ENCODE measurements at places on chromosomes 4 and X.

DNA sequence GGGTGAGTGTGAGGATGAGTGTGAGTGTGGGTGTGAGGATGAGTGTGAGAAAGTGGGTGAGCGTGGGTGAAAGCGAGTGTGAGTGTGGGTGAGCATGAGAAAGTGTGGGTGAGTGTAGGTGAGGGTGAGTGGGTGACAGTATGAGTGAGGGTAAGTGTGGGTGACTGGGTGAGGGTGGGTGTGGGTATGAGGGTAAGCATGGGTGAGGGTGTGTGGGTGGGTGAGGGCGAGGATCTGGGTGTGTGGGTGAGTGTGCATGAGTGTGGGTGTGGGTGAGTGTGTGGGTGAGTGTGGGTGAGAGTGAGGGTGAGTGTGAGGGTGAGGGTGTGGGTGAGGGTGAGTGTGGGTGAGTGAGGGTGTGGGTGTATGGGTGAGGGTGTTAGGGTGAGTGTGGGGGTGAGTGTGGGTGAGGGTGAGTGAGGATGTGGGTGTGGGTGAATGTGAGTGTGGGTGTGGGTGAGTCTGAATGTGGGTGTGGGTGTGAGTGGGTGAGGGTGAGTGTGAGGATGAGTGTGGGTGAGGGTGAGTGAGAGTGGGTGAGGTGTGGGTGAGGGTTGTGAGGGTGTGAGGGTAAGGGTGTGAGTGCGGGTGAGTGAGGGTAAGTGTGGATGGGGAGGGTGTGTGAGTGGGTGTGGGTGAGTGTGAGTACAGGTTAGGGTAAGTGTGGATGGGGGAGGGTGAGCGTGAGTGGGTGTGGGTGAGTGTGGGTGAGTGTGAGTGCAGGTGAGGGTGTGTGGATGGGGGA is 48.9 kb downstream of the ING2 start:
- DNase-seq = no peak

- DNase-seq = no peak
Observed at GRCh38 chr4:184384056-184384809, 90.1 kb downstream of the IRF2 start.

DNA sequence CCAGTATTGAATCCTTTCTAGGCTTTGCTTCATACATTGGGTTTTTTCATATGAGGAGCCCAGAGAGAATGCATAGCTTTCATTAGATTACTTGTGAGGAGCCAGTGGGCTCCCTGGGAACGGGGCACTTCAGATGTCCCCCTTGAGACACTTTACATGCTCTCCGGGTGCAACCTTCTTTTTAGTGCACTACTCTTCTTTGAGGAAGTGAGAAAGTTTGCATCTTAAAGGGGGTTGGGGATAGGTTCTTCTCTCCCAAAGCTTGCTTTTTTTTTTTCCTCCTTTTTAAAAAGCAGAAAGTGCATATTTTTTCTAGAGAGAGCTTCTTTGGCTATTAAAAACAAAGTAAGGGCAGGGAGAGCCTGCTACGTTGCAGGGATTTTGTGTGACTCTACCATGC is 4.3 kb downstream of the HADH start:
- no peak for DNase-seq

DNA sequence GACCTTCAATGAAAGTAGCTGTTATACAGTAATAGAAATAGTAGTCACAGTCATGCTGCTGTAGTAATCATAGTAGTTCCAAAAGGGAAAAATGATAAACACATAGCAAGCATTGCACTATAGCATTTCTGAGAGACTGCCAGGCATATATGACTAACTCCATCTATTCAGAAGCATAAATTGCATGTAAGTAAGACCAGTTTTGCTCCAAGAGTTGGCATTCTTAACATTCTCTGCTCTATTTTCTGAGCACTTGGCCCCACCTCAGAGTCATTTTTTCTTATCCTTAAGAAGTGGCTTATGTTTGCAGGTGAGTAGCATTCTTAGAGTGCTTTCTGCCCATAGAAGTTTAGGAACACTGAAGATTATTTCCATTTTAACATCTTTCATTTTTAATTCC is 490.3 kb upstream of the TECRL start:
- no peak for DNase-seq

GRCh38 chr4:167428156-167428555 is 193.9 kb upstream of the SPOCK3 start:
- DNase-seq = no peak

DNA sequence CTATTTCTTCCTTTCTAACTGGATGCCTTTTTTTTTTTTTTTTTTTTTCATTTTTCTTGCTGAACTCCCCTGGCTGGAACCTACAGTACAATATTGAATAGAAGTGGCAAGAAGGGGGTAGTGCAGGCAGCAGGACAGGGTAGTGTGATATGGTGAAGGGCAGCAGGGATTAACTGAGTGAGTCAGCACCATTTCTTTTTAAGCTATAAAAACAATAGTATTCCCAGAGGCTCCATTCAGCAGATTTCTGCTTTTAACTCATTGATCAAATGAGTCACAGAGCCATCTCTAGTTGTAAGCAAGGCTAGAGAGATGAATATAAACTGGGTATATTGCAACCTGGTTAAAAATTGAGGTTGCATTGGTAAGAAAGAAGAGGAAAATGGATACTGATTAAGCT is 53.6 kb upstream of the SETD7 start:
- DNase-seq = no peak

DNA sequence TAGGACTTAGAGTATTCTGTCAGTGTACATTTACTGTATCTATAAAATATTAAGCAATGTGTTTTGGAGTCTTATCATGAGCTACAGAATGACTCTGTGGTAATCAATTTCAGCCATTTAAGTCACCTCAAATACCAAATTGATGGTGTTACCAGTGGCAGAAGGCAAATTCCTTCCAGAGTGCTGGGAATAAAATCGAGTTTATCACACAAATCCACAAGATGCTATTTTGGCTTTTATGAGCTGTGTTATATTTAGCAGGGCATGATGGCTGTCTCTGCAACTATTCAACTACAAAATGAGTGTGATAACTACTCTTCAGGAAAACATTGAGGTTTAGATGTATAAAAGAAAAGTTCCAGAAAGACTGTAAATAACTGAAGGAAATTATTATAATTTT is 78.2 kb downstream of the AREG start:
- DNase-seq = no peak

GRCh38 chr4:61853041-61853440 is 652.9 kb downstream of the ADGRL3 start:
- no peak for DNase-seq

- no peak for DNase-seq
Observed at GRCh38 chrX:118779581-118779980, 44.0 kb upstream of the ZCCHC12 start.

DNA sequence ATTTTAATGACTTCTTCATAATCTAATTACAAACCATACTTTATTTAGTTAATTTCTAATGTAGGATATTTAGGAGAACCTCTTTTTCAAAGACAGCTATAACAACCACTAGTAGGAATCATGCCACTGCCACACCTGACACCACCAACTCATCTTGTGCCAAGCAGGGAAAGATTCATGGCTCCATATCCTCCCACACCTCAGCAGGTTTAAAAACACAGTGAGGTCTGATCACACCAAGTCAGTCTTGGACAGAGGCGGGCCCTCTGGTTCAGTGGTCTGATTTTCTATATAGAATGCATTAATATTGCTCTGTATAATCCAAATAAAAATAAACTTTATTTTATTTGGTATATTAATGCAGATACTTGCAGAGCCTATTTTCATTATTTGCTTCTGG is 227.7 kb upstream of the TTC29 start:
- DNase-seq = no peak

- DNase-seq = no peak
Observed at GRCh38 chrX:13923289-13923688, 106.4 kb upstream of the GPM6B start.

DNA sequence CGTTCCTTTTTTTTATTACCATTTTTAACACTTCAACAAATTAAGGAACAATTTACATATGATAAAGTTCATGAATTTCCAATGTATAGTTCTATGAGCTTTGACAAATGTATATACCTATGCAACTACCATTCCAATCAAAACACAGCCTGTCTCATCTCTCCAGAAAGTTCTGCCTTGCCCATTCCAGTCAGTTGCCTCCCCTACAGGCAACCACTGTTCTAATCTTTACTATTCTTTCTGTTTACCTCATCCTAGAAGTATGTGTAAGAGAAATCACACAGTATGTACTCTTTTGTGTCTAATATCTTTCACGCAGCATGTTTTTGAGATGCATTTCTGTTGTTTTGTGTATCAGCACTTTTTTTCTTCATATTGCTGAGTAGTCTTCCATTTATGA is 224.9 kb downstream of the KIT start:
- DNase-seq = no peak

DNA sequence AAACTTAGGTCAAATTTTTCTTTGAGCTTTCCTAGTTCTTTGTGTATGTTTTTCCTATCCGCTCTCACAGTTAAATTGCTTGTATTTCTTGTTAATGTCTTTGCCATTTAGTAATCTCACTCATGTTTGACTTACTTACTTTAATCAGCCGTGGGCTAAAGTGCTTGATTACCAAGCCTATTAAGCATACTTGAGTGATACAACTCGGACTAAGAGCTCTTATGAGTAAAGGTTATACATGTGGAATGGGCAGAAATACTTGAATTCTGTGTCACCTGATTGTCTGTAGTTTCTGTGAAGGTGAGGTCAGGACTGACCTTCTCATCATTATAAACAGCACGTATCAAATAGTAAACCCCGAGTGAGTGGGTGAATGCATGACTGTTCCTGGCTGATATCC is 664.5 kb downstream of the PDHA2 start:
- DNase-seq = no peak

DNA sequence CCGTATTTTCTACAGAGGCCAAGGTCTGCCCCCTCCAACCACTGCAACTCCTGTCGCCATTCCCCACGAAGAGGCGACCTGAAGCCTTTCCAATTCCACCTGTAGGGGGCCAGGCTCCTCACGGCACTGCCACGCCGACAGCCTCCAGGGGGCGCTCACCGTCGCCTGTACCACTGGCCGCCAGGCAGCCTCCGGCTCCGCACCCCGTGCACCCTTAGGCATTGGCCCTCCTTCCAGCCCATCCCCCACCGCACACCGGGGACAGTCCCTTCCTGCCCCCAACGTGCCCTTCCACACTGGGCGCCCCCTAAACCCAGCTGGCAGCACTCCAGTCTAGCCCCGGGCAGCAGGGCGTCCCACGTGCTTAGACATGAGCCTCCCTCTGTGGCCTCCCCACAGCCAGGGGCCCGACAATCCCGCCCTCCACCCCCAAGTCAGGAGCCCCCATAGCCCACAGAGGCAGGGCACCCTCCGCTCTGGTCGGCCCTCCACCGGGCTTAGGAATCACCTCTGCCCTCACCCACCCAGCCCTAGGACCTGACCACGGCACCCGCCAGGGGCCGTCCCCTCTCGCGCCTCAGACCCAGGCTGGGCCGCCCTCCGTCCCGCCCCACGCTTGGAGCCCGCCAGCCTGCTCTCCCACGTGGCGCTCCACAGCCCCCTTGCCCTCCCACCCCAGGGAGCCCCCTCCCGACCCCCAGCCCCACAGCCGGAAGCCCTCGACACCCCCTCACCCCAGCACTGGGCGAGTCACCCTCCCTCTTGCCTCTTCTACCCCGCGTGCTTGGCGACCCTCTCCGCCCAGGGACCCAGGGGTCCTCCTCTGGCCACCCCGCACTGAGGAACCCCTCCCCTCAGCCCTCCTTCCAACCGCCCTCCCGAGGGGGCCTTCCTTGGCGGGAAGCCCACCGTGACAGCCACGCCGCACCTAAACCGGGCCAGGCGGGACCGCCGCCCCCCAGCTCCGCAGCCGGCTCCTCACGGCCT is 711 bp downstream of the PNMA6E start:
- DNase-seq = peak; percentile 4

DNA sequence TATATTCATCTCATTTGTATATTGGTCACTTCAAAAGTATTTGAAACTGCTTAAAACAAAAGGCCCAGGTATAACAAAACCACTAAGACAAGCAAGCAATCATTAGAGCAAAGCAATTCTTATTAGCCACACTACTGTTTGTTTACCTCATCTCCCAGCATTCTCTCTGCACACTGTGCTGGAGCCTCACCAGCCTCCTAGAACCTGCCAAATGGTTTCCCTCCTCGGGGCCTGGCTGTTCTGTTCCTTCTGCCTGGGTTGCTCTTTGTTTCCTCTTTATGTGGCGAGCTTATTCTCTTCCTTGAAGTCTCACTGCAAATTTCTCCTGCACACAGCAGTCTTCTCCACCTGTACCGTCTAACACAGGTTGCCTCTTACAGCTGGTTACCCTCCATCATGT is 67.5 kb upstream of the MND1 start:
- DNase-seq = no peak

GRCh38 chr4:42480717-42481116 is 83.4 kb downstream of the SHISA3 start:
- DNase-seq = no peak

DNA sequence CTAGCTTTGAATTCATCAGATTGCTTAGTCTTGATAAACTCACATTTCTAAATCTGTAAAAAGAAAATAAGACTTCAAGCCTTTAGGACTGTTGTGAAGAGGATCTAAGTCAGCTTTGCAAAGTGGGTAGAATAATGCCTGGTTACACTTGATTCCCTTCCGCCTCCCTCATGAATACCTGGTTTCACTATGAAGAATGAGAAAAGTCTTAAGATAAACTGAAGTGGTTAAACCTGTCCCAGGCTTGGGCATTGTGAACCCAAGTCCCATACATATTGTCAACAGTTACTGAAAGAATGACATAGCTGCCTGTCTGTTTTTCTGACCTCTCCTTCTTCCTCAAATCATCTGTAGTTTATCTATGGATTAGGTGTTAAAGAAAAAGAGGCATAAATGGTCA is 16.7 kb upstream of the GBA3 start:
- DNase-seq = no peak

DNA sequence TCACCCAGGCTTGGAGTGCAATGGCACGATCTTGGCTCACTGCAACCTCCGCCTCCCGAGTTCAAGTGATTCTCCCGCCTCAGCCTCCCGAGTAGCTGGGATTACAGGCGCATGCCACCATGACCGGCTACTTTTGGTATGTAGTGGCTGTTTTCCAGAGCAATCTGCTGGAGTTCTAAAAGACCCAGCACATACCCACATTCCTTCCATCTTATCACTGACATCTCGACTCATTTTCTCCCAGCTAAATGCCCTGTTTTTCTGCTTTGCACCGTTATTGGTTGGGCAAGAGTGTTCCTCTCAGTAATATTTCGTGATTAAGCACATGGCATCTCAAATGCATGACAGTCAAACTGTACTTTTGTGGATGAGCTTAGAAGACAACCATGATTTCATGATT is 53.7 kb downstream of the PRKX start:
- no peak for DNase-seq

- DNase-seq = no peak
Observed at GRCh38 chr4:113742643-113743042, 18.9 kb downstream of the CAMK2D start.

- no peak for DNase-seq
Observed at GRCh38 chr4:70994387-70995099, 1.1 kb downstream of the DCK start.

- DNase-seq = no peak
Observed at GRCh38 chr4:74370912-74371311, 6.0 kb downstream of the EREG start.

Measured in activated CD4-positive, CD25-positive, alpha-beta regulatory T cell (primary cell).